ENCODE measurements at places on chromosomes 1 and 21. TPM values are rescaled to one million over a fixed set of nuclear protein-coding genes. Genes with fewer than 3 reads are reported as not detected.

The ZNF670 gene
- 6.2 TPM for total RNA-seq

The NCF2 gene
- total RNA-seq: not detected

The MORC3 gene
- 24.4 TPM for total RNA-seq

The GNG4 gene
- total RNA-seq: 0.13 TPM

The SH3D21 gene
- total RNA-seq: 0.51 TPM

The CNIH3 gene
- total RNA-seq: 1.5 TPM
